ENCODE measurements at places on chromosomes 13 and 19.

DNA sequence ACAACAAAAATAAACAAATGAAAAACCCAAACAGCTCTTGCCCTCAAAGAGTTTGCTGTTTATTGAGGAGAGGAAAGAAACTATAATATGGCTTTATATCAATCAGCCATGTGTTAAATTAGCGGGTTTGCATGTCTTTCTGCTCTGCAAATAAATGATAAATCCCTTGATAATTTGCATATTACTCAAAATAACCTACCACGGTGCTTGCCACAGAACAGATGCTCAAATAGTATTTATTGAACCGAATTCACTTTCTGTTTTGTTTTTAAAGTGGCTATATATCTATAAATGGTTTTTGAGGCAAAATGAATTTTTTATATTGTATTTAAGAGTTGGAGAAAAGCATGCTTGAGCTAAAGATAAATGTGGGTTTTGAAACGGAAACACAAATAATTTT is 428.1 kb downstream of the ITGBL1 start:
- DNase-seq = no peak

GRCh38 chr19:1757468-1758230 is 4.3 kb downstream of the ONECUT3 start:
- DNase-seq = no peak

DNA sequence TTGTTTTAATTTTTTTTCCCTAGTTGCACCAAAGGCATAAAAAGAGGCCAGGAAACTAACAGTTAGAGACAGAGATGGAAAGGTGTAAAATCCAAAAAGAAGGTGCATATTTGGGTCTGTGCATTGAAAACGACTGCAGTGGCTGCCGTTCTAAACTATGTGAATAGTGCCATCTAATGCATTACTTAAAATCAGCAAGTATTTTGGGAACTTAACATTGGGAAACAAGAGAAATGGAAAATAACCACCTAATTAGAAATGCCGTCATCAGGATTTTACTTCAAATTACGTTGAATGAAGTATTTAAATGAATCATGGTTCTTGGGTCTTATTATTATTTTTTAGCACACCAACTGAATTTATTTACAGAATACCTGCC is 189.5 kb upstream of the MIR17HG start:
- no peak for DNase-seq

DNA sequence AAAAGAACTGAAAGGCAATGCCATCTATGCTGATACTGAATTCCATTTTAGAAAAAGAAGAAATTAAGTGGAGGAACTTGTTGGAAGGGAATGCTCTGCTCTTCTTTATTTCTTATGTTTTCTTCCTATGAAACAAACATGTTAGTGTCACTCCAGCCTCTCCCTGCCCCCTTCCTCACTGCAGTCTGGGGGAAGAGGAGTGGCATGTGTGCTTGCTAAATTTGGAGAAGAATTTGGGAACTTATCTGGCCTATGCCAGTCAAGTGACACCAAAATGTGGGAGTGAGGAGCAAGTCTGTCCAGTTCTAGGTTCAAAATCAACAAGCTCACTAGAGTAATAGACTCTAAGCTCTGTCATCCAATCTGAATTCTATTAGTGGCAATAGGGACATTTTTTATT is 214.6 kb downstream of the RBM26 start:
- DNase-seq = no peak

GRCh38 chr19:51123381-51123800 is 1.3 kb upstream of the SIGLEC9 start:
- no peak for DNase-seq

- DNase-seq = no peak
These were observed 118.7 kb downstream of the FRY start for GRCh38 chr13:32150239-32150638.

DNA sequence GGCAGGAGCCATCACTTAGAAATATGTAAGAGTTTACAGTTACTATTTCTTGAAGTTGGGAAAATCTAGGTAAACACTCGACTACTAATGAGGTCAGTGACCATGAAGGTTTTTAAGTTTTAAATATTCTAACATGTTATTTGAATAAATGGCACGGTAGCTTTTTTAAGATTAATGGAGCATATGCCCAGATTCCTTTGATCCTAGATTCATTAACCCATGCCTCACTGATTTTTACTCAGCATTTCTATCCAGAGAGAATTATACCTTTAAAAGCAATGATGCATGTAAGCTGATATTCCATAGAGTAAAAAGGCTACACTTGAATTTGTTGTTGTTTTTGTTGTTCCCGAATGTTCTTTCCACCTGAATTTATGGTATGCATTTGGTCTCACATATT is 541.4 kb downstream of the DACH1 start:
- DNase-seq = no peak

- DNase-seq = no peak
These were observed 10.2 kb downstream of the SMIM7 start for GRCh38 chr19:16649734-16650133.

DNA sequence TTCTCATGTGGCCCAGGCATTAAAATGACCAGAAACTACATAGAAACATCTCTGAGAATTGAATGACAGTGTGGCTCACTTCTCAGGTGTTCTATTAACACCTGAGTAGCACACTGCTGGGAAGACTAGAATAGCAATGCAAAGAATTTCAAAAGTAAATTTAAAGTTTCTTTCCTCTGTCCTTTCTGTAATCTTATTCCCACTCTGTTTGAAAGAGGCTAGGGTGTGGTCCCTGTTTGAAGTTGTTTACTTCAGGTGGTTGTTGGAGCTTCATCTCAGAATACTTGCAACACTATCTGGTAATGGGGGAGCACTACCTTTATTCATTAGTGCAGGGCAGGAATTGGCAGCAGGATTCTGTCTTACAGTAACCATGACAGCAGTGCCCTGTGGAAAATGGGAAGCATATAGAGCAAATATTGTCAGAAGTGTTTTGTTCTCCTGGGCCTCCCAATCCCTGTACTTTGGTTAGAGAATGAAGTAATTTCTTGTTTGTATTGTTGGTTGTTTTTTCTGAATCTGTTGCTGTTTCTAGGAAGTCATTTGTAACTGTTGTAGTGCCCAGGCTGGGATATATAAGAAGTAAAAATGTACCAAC is 1210.2 kb upstream of the ATXN8OS start:
- DNase-seq = no peak

DNA sequence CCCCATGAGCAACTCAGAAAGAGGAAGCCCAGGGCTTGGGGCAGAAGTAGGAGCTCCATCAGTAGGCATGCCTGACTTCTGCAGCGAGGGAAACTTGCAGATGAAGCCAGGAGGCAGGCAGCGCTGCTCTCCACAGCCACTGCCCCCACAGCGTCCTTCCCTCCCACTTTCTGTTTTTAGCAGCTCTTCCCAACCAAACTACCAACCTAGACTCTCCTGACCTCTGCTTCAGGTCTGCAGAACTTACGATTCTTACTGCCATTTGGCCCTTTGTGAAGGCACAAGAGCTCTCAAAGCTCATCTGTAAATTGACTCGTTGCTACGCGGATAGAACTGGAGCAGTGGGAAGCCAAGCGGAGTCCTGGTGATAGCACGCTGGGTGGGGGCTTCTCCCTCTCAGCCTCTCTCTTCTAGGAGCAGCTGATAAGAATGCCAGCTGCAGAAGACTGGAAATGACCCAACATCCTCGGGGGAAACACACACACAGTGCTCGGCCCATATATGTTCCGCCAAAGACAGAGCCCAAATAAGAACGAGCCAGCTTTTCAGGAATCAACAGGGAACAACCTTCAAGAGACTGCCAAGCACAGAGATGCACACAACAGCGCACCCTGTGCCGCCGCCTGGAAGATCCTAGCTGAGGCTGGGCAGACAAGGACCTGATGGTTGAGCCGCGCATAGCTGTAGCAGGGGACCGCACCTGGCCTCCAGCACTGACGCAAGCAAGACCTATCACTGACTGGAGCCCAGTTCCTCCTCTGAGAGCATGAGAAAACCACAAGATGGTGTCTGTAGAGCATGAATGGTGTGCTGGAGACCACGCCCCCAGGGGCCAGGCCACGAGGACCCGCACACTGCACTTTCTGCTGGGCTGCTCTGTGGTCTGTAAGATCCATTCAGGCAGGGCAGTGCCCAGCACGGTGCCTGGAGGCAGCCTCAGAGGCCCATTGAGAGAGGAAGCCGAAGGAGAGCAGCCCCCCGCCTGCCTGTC is 15.9 kb upstream of the SLC35E1 start:
- DNase-seq = no peak

GRCh38 chr13:33583398-33583797 is 234.6 kb upstream of the RFC3 start:
- DNase-seq = no peak

GRCh38 chr13:27619728-27620376 is 477 bp downstream of the LNX2 start:
- DNase-seq = no peak

DNA sequence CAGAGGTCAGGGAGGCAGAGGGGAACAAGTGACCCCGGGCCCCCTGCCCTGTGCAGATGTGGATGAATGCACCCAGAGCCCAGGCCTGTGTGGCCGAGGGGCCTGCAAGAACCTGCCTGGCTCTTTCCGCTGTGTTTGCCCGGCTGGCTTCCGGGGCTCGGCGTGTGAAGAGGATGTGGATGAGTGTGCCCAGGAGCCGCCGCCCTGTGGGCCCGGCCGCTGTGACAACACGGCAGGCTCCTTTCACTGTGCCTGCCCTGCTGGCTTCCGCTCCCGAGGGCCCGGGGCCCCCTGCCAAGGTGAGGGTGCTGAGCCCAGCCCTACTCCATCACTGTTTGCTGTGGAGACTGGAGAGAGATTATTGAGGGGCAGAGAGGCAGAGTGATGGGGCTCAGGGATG is 9.9 kb downstream of the LTBP4 start:
- DNase-seq = no peak

DNA sequence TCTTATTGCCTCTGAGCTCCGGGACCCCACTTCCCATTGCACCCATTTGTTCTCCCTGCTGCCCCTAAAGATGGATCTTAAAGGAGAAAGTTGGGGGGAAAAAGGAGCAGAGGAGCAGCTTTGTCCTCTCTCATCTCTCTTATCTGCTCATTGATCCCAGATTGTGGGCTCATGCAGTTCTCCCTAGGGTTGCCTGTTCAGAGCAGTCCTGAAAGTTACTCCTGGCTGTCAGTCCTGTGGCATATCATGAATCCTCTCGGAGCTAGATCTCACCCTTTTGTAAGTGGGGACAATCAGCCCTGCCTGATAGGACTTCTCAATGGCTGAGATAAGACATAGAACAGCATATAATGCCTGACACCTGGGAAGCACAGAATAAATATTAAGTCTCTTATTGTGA is 440.3 kb downstream of the IRS2 start:
- no peak for DNase-seq

DNA sequence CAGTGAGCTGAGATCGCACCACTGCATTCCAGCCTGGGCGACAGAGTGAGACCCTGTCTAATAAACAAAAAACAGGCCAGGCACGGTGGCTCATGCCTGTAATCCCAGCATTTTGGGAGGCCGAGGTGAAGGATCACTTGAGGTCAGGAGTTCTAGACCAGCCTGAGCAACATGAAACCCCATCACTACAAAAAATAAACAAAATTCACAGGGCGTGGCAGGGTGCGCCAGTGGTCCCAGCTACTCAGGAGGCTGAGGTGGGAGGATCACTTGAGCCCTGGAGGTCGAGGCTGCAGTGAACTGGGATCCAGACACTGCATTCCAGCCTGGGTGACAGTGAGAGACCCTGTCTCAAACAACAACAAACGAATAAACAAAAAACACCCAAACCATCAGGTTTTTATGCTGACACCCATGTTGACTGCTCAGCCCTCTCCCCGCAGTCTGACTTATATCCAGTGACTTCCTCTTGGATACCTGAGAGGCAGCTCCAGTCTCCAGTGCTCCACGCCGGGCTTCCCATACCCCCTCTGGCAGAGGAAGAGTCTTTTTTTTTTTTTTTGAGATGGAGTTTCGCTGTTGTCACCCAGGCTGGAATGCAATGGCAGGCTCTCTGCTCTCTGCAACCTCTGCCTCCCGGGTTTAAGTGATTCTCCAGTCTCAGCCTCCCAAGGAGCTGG is 17.7 kb downstream of the WTIP start:
- DNase-seq = no peak

DNA sequence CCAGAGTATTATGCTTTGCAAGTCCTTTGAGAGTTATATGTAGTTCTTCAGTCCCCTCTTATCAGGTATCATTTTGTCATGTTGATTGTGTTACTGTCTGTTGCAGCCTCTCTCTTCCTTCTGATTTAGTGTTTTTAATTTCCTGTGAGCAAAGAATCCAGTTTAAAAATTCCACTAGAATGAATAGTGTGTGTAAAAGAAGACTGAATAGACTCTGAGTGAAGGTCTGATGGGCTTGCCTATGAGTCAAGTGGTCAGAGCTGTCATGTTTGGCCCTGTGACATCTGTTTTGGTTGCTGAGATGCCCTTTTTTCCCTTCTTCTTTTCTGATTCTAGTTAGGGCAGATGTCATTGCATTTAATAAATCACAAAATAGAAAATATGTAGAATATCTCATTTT is 23.3 kb upstream of the KCTD4 start:
- no peak for DNase-seq

GRCh38 chr19:41192574-41193429 is at the start of gene CYP2S1:
TSS of gene CYP2S1 (plus strand) at chr19:41193219. CDS start at chr19:41193265, 46 bp downstream.
- no peak for DNase-seq

GRCh38 chr13:112065867-112066623 is 904 bp upstream of the SOX1 start:
- DNase-seq = no peak

GRCh38 chr13:51500687-51501086 is 47.9 kb upstream of the INTS6 start:
- no peak for DNase-seq

- DNase-seq = no peak
These were observed 16.4 kb upstream of the KCNN1 start for GRCh38 chr19:17950310-17951156.

GRCh38 chr13:50592412-50593155 is 250.9 kb downstream of the DLEU7 start:
- DNase-seq = peak; percentile 65

GRCh38 chr13:48266701-48267639 is 34.0 kb downstream of the ITM2B start:
- DNase-seq = no peak

DNA sequence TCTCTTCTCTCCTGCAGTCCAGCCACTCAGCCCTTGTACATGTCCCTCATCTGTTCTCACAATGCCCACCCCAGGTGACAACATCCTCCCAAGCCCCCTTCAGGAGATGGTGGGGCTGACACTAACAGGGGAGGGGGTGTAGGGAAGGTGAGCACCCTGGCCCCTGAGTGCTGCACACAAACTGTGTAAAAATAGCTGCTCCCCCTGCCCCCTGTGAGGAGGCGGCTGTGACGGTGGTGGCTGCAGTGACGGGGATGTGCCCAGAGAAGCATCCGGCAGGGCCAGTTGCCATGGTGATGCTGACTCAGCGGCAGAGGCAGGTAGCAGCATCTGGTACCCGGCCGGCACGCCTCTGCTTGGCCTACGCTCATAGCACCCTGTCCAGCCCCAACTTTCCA is 13.0 kb upstream of the JUND start:
- no peak for DNase-seq

- no peak for DNase-seq
These were observed 74.5 kb downstream of the GGACT start for GRCh38 chr13:100513987-100514670.

DNA sequence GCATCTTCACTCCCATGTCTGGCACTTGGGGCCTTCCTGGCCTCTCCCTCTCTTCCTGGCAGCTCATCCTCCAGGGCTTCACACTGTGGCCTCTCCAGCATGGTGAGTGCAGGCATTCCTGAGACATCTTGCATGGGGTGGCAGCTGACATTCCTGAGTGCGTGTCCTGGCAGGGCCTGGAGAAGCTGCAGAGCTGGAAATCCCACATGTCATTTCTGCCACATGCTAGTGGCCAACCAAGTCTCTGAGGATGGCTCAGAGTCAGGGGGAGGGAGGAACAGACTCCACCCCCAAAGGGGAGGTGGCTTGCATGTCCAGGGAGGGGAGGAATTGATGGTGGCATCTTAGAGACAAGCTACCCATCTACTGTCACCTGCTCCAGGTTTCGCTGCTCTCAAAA is 41.6 kb upstream of the AMER2 start:
- peak; percentile 73 for DNase-seq

Data from keratinocyte (primary cell).